Dermis blood vessel endothelial cell (primary cell): ENCODE measurements at places on chromosomes 2 and 18.

GRCh38 chr2:16525265-16525887 is 140.3 kb downstream of the CYRIA start:
- DNase-seq, result peak; percentile 59

DNA sequence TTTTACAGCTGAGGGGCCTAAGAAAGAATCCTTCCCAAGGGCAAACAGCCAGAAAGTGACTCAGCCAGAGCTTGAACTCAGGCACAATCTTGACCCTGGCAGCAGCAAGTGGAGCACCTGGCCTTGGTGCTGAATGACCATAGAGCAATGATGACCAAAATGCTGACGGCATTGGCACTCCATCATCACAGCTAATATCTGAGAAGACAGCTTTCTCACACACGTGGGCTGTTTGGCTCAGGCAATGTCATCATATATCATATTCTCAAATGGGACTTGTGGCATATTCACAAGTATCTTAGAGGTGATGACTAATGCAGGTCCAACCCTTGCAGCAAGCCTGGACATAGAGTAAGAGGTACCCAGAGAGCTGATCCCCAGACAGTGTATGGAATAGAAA is 443.9 kb upstream of the MYT1L start:
- DNase-seq, result no peak

- no peak for DNase-seq
Measured at GRCh38 chr2:30776831-30777635, 30.2 kb downstream of the CAPN13 start.

- DNase-seq, result no peak
Measured at GRCh38 chr2:70935468-70936164, at the start of gene ATP6V1B1. Gene ATP6V1B1, plus strand, starts transcription at chr2:70935900. Its CDS starts 55 bp downstream, at chr2:70935955.

GRCh38 chr18:26864658-26865057 is 849 bp downstream of the AQP4 start:
- DNase-seq, result no peak

DNA sequence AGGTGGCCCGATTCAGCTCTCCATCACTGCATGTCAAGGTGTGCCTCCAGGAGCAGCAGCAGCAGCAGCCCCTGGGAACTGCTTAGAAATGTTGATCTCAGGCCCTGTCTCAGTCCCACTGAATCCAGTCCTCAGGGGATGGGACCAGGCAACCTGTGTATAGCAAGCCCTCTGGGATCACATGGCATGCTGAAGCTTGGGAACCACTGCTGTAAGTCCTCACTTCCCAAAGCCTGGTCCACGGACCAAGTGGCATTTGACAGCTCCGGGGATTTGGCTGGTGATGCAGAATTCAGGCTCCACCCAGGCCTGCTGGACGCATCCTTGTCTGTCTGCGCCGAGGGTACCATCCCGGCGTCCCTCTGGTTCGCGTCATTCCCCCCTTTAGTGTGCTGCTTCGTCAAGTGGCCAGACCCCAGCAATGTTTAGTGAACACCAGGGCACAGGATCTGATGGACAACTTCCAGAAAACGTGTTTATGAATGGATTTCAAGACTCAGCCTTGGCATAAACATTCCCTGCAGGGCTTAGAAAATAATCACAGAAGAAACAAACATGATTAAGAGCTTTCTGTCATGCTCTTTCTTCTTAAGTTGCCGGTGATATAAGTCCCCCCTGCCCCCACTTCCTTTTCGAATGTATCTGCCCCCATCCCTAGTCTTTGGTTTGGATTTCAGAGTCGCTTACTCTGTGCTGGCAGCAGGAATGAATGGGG is 234.0 kb downstream of the GBX2 start:
- DNase-seq, result no peak

- DNase-seq, result no peak
Measured at GRCh38 chr2:82819951-82820350, 1639.1 kb downstream of the SUCLG1 start.

- no peak for DNase-seq
Measured at GRCh38 chr2:218224186-218224585, 7.2 kb downstream of the ARPC2 start.

DNA sequence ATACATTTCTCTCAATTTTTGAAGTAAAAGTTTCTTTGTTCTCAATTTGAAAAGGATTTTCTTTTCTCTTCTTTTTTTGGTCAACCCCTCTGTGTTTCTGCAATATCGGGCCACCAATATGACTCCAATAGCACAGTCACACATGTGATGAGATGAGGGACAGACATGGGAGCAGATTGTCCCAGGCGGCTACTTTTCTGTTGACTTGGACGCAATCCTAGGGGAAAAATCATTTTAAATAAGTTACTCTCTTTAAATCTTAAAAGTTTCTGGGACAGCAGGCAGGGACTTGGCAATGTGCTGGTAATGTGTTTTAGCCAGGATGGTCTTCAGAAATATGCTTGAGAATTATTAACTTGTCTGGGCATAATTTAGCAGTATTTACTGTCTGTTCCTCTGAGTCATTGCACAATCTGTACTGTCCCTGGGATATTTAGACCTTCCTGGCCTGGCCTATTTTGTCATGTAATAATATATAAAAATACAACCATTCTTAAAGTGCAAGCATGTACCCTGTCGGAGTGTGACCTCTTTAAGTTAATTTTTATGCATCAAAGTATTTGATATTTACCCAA is 388.5 kb upstream of the FANCL start:
- no peak for DNase-seq

DNA sequence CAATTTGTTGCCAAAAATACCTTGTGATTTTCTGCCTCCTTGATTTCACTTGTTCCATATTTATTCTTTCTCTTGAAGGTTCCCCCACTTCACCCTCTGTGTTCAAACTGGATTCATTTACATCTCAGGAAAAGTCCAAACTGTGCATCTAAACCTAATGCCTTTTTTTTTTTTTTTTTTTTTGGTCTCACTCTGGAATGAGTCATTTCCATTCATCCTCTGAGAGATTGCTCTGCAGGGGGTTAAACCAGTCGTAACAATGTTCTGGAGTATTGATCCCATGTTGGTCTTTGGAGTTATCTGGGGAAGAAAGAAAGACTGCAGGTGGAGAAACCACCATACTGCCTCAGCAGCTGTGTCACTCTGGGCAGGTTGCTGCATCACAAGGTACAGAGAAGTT is 119.7 kb downstream of the TACR1 start:
- no peak for DNase-seq

- no peak for DNase-seq
Measured at GRCh38 chr2:95057535-95058370, 32.2 kb downstream of the MAL start.

GRCh38 chr18:68791801-68792200 is 6.1 kb upstream of the CCDC102B start:
- no peak for DNase-seq

GRCh38 chr2:143150287-143150686 is 21.1 kb downstream of the ARHGAP15 start:
- DNase-seq, result no peak

- peak; percentile 51 for DNase-seq
Measured at GRCh38 chr2:186256540-186256939, 229.5 kb upstream of the ZC3H15 start.

- DNase-seq, result no peak
Measured at GRCh38 chr2:236550701-236551465, 18.7 kb upstream of the ACKR3 start.

- DNase-seq, result peak; percentile 75
Measured at GRCh38 chr2:119823734-119824334, 64.1 kb downstream of the PTPN4 start.

- DNase-seq, result peak; percentile 83
Measured at GRCh38 chr2:121884511-121884921, 129.1 kb downstream of the TSN start.

- DNase-seq, result no peak
Measured at GRCh38 chr2:191215666-191216065, 29.5 kb upstream of the MYO1B start.

GRCh38 chr2:240783819-240784621 is 36.0 kb downstream of the KIF1A start:
- DNase-seq, result no peak
